ENCODE measurements at places on chromosomes 7 and 10. TPM values are rescaled to one million over a fixed set of nuclear protein-coding genes. Genes with fewer than 3 reads are reported as not detected.

The ASZ1 gene
- not detected for total RNA-seq

The ABI1 gene
- total RNA-seq: 71.2 TPM

The PLAU gene
- total RNA-seq: 26.0 TPM

The ZNF655 gene
- 21.4 TPM for total RNA-seq

The NUTM2D gene
- 0.53 TPM for total RNA-seq

The CLRN3 gene
- not detected for total RNA-seq

The CDC14C gene
- total RNA-seq: not detected
